ENCODE measurements at places on chromosomes 13 and 19.

- H3K4me3 ChIP-seq = peak overlapping the region; percentile 60
- H3K4me1 ChIP-seq = peaks cover 20% of the 10 kb centered on the region
- DNase-seq = no peak
- no peak overlapping the region for H3K27ac ChIP-seq
- H3K36me3 ChIP-seq = no peaks in the 10 kb centered on the region
Measured at GRCh38 chr13:30113551-30113950, 193.8 kb downstream of the KATNAL1 start.

GRCh38 chr13:113158946-113159345 lies 498 bp downstream of the PROZ start:
- no peak overlapping the region for H3K27ac ChIP-seq
- H3K4me3 ChIP-seq = no peak overlapping the region
- peaks cover 19% of the 10 kb centered on the region for H3K4me1 ChIP-seq
- H3K36me3 ChIP-seq = peaks cover 6% of the 10 kb centered on the region

DNA sequence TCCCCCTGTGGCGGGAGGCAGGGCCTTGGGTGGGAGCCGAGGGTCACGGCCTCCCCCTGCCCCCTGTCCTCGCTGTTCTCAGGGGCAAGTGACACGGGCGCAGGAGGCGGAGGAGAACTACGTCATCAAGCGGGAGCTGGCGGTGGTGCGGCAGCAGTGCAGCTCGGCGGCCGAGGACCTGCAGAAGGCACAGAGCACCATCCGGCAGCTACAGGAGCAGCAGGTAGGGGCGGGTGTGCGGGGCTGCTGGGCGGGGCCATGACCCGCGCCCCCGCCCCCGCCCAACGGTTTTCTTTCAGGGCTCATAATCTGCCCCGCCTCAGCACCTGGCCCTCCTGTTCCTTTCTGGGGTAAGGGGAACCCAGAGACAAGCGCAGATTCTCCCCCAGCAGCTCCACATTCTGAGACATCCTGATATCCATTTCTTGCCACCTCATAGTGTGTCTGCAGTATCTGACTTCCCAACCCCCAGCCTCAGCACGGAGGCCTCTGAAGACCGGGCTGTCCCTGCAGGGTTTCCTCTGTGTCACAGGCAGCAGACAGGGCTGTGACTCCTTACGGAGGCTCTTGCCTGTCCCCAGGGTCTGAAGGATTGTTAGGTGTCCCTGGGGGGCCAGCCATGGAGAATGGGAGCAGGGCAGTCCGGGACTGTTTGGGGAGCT lies 15.9 kb downstream of the PRR36 start:
- DNase-seq = no peak
- H3K4me3 ChIP-seq = no peak overlapping the region
- peaks cover 7% of the 10 kb centered on the region for H3K27me3 ChIP-seq
- no peak overlapping the region for H3K27ac ChIP-seq

DNA sequence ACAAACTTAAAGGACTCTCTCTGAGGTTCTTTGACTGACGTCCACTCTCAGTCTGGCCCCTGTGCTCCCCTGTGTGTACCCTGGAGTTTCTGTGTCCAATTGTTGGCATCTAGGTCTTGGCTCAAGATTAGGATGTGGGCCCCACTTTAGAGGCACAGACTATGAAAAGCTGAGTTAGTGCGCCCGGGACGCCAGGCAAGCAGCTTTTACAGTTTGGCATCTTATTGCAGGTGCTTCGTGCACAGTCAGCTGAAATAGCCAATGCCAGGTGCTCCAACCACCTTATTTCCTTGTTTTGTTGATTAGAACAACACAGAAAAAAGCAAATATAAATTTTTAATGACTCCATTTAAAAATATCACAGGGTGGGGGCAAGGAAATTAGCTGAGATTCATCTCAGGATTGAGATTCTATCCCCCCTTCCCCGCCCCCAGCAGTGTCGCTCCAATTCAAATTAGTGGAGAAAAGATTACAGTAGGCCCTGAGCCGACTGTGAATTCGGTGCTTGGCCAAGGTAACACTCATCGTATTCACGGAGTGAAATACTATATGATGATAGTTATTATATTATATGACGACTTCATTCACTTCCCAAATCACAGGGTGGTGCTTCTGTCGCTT lies 4.3 kb downstream of the SOX1 start:
- DNase-seq = no peak
- no peaks in the 10 kb centered on the region for H3K36me3 ChIP-seq
- H3K27ac ChIP-seq = no peak overlapping the region

- H3K36me3 ChIP-seq = peaks cover 24% of the 10 kb centered on the region
- no peaks in the 10 kb centered on the region for H3K27me3 ChIP-seq
- no peak overlapping the region for H3K27ac ChIP-seq
- no peak for DNase-seq
Measured at GRCh38 chr19:14511229-14511593, 7.0 kb downstream of the DNAJB1 start.

DNA sequence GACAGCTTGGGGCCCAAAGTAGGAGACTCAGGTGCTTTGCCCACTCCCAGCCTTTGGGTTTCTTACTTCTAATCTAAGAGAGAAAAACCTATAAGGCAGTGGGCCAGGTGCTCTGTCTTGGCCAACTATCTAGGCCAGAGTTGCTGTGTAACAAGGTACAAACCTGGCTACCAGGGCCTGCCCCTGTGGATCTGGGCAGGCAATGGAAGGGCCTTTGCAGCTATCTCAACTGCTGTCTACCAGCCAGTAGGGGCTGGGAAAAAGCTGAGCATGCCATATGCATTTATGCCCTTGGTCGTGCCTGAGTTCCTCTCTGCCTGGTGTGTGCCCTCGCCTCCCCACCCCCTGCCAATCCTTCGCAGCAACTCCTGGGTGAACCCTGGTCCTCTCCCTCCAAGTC lies 16.7 kb upstream of the SERPINE3 start:
- H3K27ac ChIP-seq = no peak overlapping the region
- no peaks in the 10 kb centered on the region for H3K4me1 ChIP-seq
- H3K4me3 ChIP-seq = no peak overlapping the region
- H3K27me3 ChIP-seq = no peaks in the 10 kb centered on the region

GRCh38 chr19:48656840-48657474 lies 11.0 kb upstream of the CA11 start:
- no peaks in the 10 kb centered on the region for H3K36me3 ChIP-seq
- H3K27ac ChIP-seq = no peak overlapping the region
- no peak for DNase-seq

DNA sequence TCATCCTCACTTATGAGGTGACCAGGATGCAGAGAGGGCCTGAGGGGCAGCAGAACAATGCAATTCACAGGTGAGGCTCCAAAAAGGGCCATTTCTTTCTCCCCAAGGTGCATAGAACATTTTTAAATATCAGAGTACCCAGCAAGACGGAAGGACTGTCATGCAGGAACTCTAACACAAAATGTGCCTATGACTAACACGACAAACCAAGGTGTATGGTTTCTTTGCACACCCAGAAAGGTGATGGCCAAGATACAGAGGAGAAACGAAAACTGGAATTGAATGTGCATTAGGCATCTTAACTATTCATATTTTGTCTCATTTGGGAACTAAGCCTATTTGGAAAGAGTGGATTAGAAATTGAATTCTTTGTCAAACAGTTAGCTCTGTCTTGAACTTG lies 29.9 kb downstream of the SHISA2 start:
- peaks cover 13% of the 10 kb centered on the region for H3K27me3 ChIP-seq
- no peak for DNase-seq
- peaks cover 3% of the 10 kb centered on the region for H3K4me1 ChIP-seq
- no peak overlapping the region for H3K4me3 ChIP-seq
- H3K27ac ChIP-seq = no peak overlapping the region
- no peaks in the 10 kb centered on the region for H3K36me3 ChIP-seq

DNA sequence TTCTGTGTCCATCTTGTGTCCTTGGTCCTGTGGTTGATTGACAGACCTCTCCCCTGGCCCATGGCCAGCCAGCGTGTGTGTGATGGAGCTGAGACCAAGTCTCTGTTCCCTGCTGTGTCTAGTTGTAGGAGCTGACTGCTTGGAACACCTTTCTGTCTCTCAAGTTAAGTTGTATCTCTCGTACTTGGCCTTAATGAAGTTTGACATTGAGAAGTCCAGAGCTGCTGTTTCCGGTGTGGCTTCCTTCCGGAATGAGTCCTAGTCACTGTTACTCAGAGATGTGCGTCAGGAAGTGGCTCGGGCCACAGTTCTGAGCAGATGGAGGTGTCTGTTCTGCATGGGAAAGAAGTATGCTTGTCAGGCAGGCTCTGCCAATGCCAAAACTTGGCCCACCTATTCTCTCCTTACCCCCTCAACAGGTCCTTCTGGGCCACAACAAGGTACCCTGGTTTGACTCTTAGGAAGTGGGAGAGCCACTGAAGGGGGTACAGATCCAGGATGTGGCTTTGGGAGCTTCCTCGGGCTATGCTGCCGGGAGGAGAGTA lies 54.3 kb downstream of the GATAD2A start:
- peak overlapping the region; percentile 75 for H3K4me3 ChIP-seq
- H3K4me1 ChIP-seq = peaks cover 52% of the 10 kb centered on the region
- H3K36me3 ChIP-seq = peaks cover 17% of the 10 kb centered on the region

DNA sequence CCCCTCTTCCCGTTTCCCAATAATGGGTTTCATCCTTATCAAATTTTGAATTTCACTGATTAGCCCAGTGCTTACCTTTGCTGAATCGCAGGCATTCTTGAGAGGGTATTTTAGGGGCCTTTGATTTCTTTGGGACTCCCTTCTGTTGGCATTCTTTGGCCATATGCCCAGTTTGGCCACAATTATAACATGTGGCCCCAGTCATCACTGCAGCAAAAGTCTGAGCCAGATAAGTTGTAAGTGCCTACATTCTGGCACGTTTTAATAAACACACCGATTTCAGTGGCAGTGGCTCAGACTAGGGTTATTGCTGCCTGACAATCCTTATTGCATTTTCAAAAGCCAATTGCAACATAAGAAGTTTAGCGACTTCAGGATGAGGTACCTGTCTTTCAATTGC lies 41.4 kb downstream of the ZNF726 start:
- H3K4me3 ChIP-seq = no peak overlapping the region
- no peak for DNase-seq
- no peaks in the 10 kb centered on the region for H3K36me3 ChIP-seq
- no peak overlapping the region for H3K27ac ChIP-seq

DNA sequence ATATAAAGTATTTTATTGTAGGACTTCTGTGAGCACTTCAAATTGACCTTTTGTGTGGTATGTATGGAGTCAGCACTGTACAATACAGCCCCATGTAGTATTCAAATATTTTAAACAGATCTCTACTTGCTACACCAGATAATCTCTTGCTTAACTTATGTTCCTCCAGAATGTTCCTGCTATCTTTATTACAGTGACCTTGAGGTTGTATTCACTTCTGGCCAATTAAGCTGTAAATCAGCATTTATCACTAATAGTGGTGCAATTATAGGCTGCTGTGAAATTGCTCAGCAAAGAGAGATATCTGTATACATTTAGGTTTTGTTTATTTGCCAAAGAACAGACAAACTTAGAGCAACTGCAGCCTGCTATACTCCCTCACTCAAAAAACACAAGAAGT lies 1218.6 kb downstream of the PCDH17 start:
- H3K27ac ChIP-seq = no peak overlapping the region
- no peaks in the 10 kb centered on the region for H3K27me3 ChIP-seq
- no peaks in the 10 kb centered on the region for H3K4me1 ChIP-seq
- no peak overlapping the region for H3K4me3 ChIP-seq
- no peak for DNase-seq

DNA sequence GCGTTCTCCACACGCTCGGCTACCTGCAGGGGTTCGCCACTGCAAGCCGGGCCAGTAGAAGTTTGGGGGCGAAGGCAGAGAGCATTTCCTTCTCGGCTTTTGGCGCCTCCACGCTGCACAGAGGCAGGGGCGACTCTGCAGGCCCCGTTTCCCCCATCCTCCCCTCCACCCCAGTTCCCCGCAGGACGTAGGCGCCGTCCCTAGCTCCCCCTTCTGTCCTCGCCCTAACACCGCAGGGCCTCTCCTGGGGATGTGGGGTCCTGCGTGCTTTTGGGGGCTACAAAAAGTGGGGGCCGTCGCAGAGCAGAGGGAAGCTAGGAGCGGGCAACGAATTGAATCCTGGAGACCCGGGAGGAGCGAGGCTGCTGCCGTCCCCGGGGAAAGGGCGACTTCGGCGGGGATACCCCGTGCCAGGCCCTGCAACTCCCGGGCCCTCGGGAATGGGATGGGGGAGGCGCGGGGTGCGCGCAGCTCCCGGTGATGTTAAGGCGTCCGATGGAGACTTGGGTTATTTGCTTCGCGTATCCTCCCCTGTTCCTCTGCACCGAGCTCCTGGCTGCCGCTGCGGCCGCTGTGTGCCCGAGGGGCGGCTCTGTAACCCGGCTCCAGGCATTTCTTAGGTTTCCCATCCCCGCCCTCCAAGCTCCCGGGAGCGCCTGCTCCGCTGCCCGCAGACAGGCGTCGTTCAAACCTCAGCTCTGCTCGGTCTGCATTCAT lies 255.9 kb upstream of the SOX21 start:
- peaks cover 69% of the 10 kb centered on the region for H3K27me3 ChIP-seq
- H3K36me3 ChIP-seq = no peaks in the 10 kb centered on the region
- no peak overlapping the region for H3K27ac ChIP-seq

GRCh38 chr19:32928806-32929205 lies 43.0 kb downstream of the CEP89 start:
- no peaks in the 10 kb centered on the region for H3K27me3 ChIP-seq
- H3K36me3 ChIP-seq = peaks cover 24% of the 10 kb centered on the region
- H3K4me3 ChIP-seq = no peak overlapping the region
- H3K4me1 ChIP-seq = no peaks in the 10 kb centered on the region
- no peak for DNase-seq

DNA sequence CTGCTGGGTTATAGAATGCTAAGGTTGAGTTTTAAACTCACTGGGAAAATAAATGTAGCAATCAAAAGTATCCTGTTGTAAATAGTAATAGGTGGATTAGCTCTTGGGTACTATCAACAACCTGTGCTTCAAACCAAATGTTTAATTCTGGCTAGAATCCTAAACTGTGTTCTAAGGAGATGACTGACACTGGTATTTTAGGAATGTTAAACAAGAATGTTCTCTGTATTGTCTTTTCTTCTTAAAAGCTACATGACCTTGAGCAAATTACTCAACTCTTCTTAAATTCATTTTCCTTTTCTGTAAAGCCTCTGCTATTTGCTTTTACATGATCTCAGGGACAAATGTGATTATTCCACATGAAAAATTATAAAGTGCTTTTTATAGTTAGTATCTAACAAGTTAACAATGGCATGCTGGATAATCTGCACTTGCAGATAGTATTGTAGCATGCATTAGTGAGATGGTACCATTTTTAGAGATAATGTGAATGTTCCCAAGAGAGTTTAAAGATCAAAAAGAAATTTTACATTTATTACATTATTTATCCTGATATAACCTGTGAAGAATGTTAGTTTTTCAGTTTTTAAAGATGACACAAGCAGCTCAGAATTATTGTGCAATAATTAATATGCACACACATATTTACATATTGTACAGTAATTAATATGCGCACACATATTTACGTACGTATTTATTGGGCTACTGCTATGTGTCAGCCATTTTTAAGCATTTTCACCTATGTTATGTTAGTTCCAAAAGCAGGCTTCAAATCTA lies 13.6 kb upstream of the EPSTI1 start:
- H3K4me1 ChIP-seq = peaks cover 3% of the 10 kb centered on the region
- no peaks in the 10 kb centered on the region for H3K36me3 ChIP-seq
- peaks cover 17% of the 10 kb centered on the region for H3K27me3 ChIP-seq
- H3K4me3 ChIP-seq = no peak overlapping the region
- H3K27ac ChIP-seq = no peak overlapping the region

GRCh38 chr19:35347930-35348298 lies 212 bp downstream of the FFAR1 start:
- DNase-seq = no peak
- peaks cover 29% of the 10 kb centered on the region for H3K4me1 ChIP-seq
- H3K36me3 ChIP-seq = no peaks in the 10 kb centered on the region
- H3K27me3 ChIP-seq = no peaks in the 10 kb centered on the region
